SIG-M5 (cell line): ENCODE measurements at places on chromosomes 16 and 17.

- no peak for DNase-seq
These were observed 16.0 kb upstream of the CCL18 start for GRCh38 chr17:36048066-36048465.

GRCh38 chr16:89641458-89642119, 15.9 kb downstream of the CHMP1A start:
- no peak for DNase-seq

DNA sequence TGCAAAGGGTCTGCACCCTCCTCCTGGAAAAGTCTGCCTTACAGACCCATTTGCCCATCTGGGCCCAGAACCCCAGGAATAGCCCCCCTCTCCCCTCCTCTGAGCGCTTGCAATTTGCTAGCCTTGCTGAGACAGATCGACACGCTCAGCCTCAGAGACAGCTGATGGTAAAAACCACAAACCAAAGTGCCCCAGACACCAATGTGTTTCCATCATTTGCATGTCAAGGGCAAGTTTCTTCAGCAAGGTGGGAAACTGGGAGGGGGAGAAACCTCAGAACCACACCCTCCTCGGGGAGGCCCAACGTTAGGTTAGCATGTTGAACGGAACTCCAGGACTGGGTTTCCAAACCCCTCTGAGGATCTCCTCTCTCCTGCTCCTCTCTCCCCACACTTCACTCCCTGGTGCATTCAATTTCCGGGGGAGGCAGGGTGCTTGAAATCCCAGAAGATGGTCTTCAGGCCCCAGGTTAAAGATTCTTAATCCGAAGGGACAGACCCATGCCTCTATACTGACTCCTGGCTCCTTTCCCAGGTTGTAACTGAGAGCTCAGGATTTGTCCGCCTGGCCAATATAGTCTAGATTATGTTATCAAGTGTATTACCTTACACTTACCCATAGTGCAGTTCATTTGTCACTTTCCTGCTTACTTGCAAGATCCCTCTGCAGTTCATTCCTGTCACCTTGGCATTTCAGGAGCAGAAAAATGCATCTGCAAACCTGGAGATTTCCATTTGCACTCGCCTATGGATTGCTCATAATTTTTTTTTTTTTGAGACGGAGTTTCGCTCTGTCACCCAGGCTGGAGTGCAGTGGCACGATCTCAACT, 1.3 kb upstream of the CUEDC1 start:
- no peak for DNase-seq

DNA sequence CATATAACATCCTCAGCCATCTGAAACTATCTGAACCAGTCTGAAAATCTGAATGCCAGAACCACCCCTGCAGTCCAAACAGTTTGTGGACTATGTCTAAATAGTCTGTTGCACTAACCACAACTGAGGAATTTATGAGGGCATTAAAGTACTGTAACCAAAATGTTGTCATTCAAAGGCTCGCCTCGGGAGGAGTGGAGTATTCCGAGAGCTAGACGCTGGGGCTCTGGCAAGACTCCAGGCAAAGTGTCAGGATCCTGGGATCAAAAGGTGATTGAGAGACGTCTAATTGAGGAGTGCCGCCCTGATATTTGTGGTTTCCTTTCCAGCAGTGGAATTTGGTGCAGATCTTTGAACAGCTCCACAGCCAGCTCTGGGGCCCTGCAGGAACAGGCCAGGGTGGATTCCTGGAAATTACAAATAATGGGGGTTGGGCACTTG, 142.9 kb upstream of the MYOCD start:
- DNase-seq = no peak

DNA sequence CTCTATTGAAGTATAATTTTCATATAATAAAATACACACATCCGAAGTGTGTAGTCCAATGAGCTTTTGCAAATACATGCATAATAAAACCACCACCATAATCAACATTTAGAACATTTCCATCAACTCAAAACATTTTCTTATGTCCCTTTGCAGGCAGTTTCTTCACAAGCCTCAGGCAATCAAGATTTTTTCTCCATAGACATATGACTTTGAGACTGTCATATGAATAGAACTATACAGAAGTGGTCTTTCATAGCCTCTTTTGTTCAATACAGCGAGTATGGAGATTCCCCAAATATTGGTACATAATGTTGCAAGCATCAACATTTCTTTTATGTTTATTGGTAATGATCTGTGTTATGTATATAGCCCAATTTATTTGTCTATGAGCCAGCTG, 983.2 kb downstream of the CDH11 start:
- no peak for DNase-seq

DNA sequence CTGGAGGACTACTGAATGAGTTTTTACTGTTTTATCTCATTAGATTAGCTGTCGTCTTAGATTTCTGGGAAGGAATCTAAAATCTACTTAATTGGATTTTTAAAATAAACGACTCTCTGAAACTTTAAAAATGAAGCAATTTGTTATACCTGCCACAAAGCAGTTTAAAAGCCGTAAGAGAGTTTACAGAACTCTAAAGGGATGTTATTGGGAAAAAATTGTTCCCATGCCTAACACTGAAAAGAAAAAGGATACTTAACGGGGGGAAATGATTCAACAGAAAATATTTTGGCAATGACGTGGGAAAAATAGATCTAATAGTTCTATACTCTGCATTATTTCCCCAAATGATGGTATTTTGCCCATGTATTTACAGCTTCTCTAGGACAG, 27.0 kb downstream of the ARHGAP17 start:
- no peak for DNase-seq

DNA sequence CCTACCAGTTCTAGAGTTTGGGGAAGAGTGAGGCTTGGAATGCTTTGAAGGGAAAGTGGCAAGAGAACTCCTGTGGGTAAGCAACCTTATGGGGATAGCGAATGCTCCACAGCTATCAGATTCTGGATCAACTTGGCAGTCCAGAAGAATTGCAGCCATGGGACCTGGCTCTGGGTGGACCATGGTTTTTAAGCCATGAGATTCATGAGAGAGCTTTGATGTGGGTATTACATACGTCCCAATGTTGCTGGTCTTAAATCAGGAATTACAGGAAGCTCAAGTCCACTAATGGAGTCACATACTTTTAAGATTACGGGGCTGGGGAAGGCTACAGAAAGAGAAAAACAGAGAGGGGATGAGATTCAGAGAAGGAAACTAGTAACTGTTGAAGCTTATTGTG, 142.5 kb upstream of the ELAC2 start:
- no peak for DNase-seq

DNA sequence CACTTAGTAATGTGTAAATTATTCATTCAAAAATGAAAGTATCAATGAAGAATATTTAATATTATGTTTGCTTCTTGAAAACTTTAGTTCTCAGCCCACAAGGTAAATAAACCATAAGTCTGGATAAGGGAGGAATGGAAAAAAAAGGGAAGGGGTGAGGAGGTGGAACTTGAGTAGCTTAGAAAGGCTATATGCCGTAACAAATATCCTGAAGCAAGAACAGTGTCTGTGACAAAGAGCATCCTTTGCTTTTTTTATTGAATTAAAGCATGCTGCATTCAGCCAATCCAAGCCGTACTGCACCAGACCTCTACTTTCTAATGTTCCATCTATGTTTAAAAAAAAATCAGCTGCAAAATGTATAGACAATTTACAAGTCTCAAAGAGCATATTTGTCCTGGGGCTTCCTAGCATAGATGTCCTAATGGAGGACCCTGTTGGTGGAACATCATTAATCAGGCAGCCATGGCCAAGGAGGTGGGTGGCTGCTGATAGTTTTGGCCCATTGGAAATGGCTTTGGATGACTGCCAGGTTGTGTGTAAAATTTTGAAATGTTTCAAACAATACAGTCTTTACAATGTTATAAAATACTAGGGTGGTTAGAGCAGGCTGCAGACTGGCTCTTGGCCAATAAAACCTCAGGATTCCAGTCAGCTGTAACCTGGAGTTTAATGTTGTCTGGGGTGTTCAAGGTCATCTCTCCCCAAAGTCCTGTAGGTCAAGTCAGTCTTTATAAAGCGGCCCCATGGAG, 895.8 kb upstream of the SOX9 start:
- no peak for DNase-seq

- no peak for DNase-seq
These were observed 1.1 kb downstream of the GLIS2 start for GRCh38 chr16:4316864-4317531.

GRCh38 chr17:39669897-39670735, 1.9 kb downstream of the PNMT start:
- DNase-seq = no peak

GRCh38 chr17:32483451-32484019, 3.3 kb upstream of the CDK5R1 start:
- no peak for DNase-seq

GRCh38 chr16:89476811-89477261, 13.5 kb downstream of the ANKRD11 start:
- peak; percentile 60 for DNase-seq

DNA sequence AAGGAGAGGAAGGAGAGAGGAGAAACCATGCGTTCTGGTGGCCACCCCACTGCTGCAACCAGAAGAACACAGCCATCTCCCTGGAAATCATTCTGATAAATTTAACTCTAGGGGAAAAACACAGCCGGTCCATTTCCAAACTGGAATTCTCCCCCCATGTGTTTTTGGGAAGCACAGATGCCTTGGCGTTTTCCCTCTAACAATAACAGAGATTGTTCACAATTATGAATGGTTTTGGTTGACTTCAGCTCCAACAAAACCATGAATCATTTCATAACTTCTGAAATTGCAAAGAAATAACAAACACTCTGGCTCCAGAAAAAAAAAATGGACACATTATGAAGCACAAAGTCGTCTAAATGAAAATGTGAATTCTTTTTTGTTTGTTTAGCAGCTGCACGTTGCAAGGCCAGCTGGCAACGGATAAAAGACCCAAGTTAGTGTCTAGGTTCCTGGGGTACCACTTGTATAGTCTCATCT, 46.2 kb downstream of the GNAO1 start:
- DNase-seq = no peak

- no peak for DNase-seq
These were observed 127.8 kb downstream of the SSH2 start for GRCh38 chr17:29802246-29802645.

GRCh38 chr17:76593384-76593826, 7.7 kb upstream of the ST6GALNAC2 start:
- no peak for DNase-seq

DNA sequence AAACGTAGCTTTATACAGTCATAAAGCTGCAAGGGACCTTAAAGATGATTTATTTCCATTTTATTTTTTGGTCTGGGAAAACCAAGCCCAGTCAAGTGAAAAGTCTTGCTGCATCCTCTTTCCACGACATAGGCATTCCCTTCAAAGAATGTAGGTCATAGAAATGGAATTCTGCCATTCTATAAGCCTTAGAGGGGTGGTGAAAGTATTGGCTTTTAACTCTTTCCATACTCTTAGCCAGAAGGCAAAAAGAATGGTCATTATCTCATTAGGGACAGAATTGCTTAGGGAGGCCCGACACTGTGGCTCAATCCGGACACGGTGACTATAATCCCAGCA, 7.9 kb upstream of the MSL1 start:
- DNase-seq = no peak

- no peak for DNase-seq
These were observed 208.9 kb upstream of the CHMP6 start for GRCh38 chr17:80782536-80783427.
